A549 treated with CORT108297 at 1 μM for 4 hours (cell line): ENCODE measurements at places on chromosomes 6 and 20. TPM values are rescaled to one million over a fixed set of nuclear protein-coding genes. Genes with fewer than 3 reads are reported as not detected.

Gene SPTLC3
- total RNA-seq: 0.02 to 0.12 TPM (median 0.10 TPM) in 5 replicates

Gene PSMB9
- 15.7 to 25.5 TPM (median 18.9 TPM) in 5 replicates for total RNA-seq

Gene MAP1LC3A
- total RNA-seq: 16.6 to 31.0 TPM (median 26.7 TPM) in 5 replicates

Gene NEDD9
- 30.3 to 45.7 TPM (median 40.6 TPM) in 5 replicates for total RNA-seq

Gene SASH1
- total RNA-seq: 2.1 to 3.4 TPM (median 2.9 TPM) in 5 replicates

Gene KIAA0408
- total RNA-seq: 5.5 to 7.6 TPM (median 6.4 TPM) in 5 replicates

Gene PARD6B
- 2.4 to 3.6 TPM (median 2.8 TPM) in 5 replicates for total RNA-seq

Gene ARHGAP40
- 0.02 TPM in 1 of 5 replicates, not detected in the others for total RNA-seq

Gene GPR6
- not detected in 5 replicates for total RNA-seq

Gene TINAG
- not detected in 5 replicates for total RNA-seq

Gene PPP1R16B
- 0.12 to 0.22 TPM (median 0.14 TPM) in 5 replicates for total RNA-seq

Gene LAMP5
- 0.05 to 0.06 TPM in 2 of 5 replicates, not detected in the others for total RNA-seq

Gene SLC22A16
- not detected in 5 replicates for total RNA-seq

Gene COL11A2
- total RNA-seq: 0.52 to 1.2 TPM (median 0.92 TPM) in 5 replicates
